Activated CD8-positive, alpha-beta T cell treated with anti-CD3 and anti-CD28 coated beads, Interleukin-2, amount 10 ng/mL, durations not matched to agents 7 days and 5 days (primary cell): ENCODE measurements at places on chromosomes 4 and X. TPM values are rescaled to one million over a fixed set of nuclear protein-coding genes. Genes with fewer than 3 reads are reported as not detected.

The ZBTB49 gene
- 5.2 TPM for total RNA-seq

The PRAF2 gene
- 19.7 TPM for total RNA-seq

The LPAR4 gene
- total RNA-seq, result not detected

The GYPA gene
- not detected for total RNA-seq

GRCh38 chr4:16289897-16290554 lies 63.8 kb upstream of the TAPT1 start:
- DNase-seq, result no peak

DNA sequence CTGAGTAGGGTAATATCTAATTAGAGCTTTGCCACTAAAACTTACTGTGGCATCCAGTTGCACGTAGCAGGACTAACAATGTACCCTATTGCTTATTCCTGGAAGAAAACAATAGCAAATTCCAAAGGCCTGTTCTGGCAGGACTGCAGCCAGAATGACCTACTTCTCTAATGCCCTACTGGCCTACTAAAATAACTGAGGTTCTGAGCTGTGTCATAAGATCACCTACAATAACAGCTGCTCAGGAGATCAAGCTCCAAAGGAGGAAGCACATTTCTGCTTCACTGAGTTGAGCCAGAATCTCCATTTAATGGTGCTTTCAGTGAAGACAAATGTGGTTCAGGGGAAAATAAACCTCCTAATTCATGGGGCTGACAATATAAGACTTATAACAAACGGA lies 42.2 kb upstream of the CXCL8 start:
- DNase-seq, result no peak

GRCh38 chr4:163598489-163598888 lies 104.0 kb downstream of the TMA16 start:
- DNase-seq, result no peak

DNA sequence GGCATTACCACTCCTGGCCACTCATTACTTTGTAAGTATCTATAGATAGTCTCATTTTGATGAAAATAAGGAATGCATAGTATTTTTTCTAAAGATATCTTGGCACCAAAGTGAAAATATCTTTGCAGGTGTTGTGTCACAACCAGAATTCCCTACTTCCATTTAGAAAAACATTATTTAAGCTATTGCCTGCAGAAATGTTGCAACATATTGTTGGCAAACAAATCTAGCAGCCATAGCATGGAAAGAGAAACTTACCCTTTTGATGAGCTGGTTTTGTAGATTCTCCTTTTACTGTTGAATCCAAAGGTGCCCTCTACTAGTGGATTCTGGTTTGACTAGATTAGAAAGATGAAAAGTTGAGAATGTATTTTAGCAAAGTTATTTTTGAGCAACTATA lies 138.8 kb downstream of the AREG start:
- DNase-seq, result no peak

GRCh38 chrX:77017093-77017492 lies 430.1 kb upstream of the FGF16 start:
- DNase-seq, result no peak
